ENCODE measurements at places on chromosomes 2 and 18.

GRCh38 chr18:824179-824578 is 12.1 kb upstream of the YES1 start:
- DNase-seq = no peak

DNA sequence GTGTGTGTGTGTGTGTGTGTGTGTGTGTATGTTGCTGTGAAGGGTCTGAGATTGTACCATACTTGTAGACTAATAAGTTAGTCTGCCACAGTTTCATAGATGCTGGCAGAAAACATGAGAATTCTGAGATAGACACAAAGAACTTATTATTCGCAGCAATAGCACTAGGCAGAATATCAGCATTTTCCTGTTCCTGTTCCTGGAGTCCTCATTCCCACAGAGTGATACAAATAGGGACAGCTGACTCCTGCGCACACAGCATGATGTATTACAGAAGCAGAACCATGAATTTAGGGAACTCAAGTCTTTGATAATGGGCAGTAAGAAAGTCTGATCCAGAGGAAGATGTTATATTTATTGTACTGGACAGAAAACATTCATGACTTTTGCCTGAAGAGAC is 1466.3 kb downstream of the DPP10 start:
- DNase-seq = no peak

DNA sequence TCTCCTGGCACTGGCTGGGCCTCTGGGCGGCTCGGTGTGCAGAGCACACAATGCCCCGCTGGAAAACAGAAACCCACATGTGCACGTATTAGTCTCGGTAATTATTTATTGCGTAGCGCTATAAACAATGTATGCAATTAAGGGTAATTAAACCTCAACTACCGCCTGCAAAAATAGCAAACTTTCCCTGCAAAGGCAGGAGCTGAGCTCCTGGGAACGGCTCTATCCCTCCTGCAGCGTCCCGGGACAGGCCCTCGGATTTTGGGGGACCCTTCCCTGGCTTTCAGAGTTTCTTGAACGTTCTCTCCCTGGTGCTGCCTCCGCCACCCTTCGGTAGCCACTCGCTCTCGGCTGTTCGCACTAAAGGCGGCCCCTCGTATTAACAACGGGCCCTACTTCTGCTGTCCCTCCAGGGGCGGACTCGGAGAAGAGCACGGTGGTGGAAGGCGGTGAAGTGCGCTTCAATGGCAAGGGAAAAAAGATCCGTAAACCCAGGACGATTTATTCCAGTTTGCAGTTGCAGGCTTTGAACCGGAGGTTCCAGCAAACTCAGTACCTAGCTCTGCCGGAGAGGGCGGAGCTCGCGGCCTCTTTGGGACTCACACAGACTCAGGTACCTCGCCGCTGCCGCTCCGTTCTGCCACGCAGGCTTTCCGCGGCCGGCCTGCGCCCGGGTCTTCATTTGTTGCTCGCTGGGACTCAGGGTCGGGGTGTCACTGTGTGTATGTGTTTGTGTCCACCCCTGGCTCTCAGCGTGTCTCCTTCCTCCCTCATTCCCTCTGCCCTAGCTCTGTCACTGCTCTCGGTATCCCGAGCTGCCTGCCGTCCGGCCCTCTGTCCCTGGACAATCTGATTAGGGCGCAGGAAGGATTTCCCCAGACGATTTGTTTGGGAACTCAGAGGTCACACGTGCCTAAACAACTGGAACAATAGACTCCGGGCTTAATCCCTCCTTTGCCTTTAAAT is 1.2 kb downstream of the DLX1 start:
- DNase-seq = peak; percentile 42

GRCh38 chr18:79872527-79873444 is 75.0 kb downstream of the KCNG2 start:
- no peak for DNase-seq

- no peak for DNase-seq
Measured at GRCh38 chr2:216031960-216032689, 18.8 kb upstream of the MREG start.
